ENCODE measurements at places on chromosomes 5 and 9.

DNA sequence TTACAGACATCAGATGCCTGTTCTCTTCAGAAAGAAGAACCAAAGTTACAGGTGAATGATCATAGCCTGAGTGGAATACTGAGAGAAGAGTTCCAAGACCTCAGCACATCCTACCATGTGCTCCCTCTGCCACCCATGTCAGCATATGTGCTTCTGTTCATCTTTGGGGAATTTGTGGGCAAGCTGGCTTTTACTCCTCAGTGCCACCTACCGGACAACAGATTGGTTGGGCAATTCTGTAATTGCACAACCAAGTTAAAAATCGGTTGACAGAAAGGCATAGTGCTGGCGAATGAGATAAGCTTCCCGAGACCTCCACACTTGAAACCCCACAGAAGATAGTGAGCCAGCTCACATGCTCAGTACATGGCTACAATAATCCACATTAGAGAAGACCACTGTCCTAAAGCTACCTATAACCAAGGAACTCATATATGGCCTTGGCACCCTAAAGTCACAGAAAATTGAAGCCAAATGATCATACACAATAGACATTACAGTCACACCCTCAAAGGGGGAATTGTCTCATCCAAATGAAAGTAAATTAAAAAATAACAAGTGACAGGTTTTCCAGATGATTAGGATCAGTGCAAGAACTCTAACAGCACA, 1238.0 kb upstream of the NUDT12 start:
- DNase-seq, result no peak

GRCh38 chr5:40378396-40379177, 301.1 kb upstream of the PTGER4 start:
- no peak for DNase-seq

DNA sequence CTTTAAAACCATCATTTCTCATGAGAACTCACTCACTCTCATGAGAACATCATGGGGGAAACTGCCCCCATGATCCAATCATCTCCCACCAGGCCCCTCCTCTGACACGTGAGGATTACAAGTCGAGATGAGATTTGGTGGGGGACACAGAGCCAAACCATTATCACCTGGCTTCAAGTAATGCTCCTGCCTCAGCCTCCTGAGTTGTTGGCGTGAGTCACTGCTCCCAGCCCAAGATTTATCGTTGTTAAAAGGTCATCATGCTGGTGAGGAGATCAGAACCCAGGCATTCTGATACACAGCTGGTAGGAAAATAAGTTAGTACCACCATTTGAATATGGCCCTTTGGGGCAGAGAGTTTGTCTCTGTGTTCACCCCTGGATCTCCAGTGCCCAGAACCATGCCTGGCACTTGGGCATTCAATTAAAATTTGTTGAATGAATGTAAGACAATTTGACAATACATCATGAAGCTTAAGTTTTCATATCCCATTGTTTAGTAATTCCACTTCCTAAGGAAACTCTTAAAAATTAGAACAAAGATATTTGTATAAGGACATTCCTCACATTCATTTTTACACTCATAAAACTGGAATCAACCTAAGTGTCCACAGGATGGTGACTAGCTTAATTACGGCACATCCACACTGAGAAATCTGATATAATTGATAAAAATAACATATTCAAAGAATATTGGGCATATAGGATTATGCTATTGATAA, 58.0 kb upstream of the COL15A1 start:
- DNase-seq, result no peak

- no peak for DNase-seq
Measured at GRCh38 chr9:108156270-108156998, 666.9 kb upstream of the KLF4 start.

- no peak for DNase-seq
Measured at GRCh38 chr5:145949474-145949873, 13.1 kb downstream of the SH3RF2 start.

DNA sequence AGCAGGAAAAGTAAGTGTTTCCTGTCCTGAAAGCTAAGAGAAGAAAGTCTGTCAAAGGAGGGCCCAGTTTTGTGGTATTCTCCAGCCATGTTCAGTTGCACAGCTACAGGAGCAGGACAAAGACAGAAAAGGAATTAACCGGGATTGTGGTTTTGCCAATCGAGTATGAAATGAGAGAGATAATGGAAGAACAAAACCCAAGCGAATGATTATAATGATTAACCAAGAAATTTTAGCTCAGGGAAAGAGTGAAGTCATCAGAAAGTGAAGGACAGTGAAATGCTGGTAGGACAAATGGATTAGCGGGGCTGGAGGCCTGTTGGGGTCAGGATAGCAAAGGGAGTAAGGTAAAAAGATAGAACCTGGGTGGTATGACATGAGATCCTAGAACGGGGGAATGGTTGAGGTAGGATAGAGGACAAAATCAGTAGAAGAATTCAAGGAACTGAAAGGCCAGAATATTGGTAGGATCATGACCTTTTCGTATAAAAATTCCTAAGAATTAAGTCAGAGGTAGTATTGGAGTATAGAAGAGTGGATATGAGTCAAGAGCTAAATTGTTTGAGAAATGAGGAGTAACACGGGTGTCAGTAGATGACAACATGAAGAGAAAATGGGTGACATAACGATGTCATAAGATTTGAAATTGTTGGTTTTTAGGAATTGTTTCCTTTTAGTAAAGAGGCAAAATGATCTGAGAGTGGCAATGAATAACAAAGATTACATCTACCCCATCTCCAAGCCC, 52.8 kb downstream of the DIAPH1 start:
- no peak for DNase-seq

GRCh38 chr9:75885652-75886051, 4.8 kb upstream of the PCSK5 start:
- no peak for DNase-seq

GRCh38 chr9:91790917-91791316, 159.1 kb downstream of the ROR2 start:
- no peak for DNase-seq

DNA sequence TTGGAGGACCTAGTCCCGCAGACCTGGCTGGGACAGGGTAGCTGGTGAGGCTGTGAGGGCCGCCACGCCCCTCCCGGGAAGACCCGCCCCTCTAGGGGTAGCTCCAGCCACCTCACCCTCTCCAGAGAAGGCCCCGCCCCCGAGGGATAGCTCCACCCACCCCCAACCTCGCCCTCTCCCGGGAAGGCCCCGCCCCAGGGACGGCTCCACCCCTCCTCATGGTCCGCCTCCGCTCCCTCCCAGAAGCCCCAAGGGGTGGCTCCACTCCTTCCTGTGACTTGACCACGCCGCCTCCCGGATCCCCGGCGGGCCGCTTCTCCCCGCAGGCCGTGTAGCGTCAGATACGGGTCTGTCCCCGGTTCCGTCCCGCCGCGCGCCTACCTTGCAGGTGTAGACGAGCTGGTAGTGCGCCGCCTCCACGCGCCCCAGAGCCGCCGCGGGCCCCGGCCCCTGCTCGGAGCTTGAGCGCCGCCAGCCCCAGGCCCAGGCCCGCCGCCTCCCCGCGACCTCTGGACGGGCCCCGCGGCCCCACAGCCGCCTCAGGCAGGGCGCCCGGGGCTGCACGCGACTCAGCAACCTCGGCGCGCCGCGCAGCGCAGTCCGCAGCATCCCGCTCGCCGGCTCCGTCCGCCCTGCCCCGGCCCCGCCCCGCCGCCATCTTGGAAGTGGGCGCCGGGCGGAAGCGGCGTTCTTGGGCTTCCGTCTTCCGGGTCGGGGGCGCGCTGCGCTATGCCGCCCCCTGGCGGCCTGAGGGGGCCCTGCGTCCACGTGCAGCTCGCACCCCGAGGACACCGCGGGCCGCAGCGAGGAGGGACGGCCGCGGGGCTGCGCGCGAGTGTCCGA, at the start of gene DNLZ:
DNLZ (minus strand) TSS at position 639 of the 843 bp plus-strand sequence; CDS start at position 609, 30 bp downstream.
- DNase-seq, result peak; percentile 87

DNA sequence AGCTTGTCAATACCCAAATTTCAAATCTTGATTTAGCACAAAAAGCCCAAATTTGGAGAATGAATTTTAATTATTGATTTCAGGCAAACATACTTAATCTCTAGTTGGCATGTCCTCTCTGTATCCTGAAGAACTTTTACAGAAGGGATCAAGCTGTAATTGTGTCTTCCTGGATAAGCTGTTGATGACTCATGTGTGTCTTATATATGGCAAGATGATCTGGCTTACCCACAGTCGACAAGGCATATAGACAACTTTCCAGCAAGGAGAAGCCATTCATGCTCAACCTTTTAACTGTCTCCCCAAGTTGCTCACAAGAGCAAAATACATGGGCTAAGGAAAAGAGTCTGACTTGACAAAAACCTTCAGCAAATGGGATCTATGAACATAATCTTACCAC, 112.5 kb upstream of the SLCO6A1 start:
- no peak for DNase-seq
